ENCODE measurements at places on chromosomes 12 and 14.

- DNase-seq = peak; percentile 16
Measured at GRCh38 chr12:9118158-9118557, 2.4 kb upstream of the A2M start.

DNA sequence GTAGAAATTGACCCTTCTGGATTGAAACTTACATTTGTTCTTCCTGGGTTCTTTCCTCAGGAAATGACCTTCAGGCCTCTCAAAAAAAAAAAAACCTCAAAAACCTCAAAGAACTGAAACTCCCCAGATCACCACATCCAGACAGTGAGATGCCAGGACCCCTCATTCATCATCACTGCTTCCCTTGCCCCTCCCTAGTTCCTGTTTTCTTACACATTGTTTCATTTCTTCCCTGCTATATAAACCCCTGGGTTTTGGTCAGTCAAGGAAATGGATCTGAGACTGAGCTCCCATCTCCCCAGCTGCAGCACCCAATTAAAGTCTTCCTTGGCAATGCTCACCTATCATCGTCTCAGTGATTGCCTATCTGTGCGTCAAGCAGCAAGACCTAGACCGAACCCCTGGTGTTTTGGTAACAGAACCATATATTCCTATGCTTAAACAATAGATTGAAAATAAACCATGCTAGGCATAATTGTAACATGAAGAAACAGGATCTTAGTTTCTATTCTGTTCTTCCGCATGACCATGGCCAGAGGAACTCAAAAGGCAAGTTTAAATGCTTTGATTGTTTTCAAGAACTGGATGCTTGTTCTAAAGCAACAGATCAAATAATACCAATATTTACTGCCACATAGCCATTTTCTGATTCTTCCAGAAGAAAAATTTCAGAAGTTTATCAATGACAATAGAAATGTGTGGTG lies 108.0 kb upstream of the MAX start:
- DNase-seq = peak; percentile 23

GRCh38 chr12:6323340-6323994 lies 13.0 kb downstream of the PLEKHG6 start:
- DNase-seq = peak; percentile 98

- no peak for DNase-seq
Measured at GRCh38 chr12:50120521-50120920, 8.5 kb downstream of the COX14 start.

DNA sequence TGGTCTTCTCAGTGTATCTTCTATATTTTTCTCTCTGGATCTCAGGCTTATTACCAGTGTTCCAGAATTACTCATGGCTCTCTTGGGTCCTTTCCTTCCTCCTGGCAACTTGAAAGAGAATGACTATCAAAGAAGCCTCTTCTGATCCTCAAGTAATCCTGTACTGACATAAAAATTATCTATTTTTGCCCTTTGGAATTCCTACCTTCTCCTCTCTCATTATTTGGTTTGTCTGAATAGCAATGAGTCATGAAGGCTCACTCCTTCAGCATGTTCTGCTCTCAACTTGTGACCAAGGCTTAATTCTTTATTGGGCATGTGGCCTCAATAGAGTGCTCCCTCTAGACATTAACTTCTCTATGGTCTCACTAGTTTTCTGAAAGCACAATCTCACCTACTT lies 553.6 kb upstream of the ATP2B1 start:
- no peak for DNase-seq

Data from endothelial cell of umbilical vein (primary cell).